GM04504 (cell line): ENCODE measurements at places on chromosomes 7 and 10.
A peak's percentile ranks its signal among the peaks of the same experiment; 100 is the strongest.

DNA sequence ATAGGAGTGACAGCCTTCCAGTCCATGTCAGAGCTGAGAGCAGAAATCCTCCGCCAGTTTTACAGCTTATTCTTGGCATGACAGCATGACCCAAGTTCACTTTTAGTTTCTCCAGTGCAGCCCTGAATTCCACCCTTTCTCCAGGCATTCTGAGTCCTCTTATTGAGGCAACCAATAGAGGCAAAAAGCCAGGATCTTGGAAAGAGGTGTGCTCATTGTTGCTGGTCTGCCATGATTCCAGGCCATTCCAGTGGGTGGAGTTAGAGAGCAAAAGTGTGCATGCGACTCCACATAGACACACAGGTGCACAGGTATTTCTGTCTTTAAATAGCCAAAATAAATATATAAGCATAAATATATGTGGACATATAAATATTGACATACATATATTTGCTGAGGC is 224.7 kb upstream of the ADARB2 start:
- no peak for DNase-seq

GRCh38 chr10:17472481-17473227 is 18.3 kb upstream of the ST8SIA6 start:
- DNase-seq: no peak

DNA sequence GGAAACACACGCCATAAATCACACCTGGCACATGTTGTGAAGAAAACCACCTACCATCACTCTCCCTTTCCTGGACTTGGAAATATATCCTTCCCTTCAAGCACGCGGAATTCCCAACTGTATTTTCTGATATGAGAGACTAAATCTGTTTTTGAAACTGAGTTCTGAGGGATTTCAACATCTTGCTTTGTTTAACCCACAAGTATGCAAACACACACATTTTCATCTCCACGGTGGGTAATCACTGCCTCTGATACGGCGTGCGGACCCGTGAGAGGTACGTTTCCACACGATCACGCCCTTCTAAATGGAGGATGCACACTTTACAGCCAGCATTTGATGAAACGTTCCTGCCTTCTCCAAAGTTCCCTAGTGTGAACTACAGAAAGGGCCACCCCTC is 83.4 kb downstream of the ZRANB1 start:
- no peak for DNase-seq

GRCh38 chr10:50538555-50539398 is 85.0 kb downstream of the SGMS1 start:
- DNase-seq: no peak

GRCh38 chr10:119297207-119297968 is 90.0 kb downstream of the GRK5 start:
- DNase-seq: no peak

GRCh38 chr7:14432924-14433323 is 443.5 kb upstream of the ETV1 start:
- DNase-seq: no peak

GRCh38 chr10:27564398-27564797 is 60.3 kb downstream of the RAB18 start:
- DNase-seq: no peak

- peak; percentile 94 for DNase-seq
Observed at GRCh38 chr10:62166331-62167131, 102.1 kb downstream of the RTKN2 start.

DNA sequence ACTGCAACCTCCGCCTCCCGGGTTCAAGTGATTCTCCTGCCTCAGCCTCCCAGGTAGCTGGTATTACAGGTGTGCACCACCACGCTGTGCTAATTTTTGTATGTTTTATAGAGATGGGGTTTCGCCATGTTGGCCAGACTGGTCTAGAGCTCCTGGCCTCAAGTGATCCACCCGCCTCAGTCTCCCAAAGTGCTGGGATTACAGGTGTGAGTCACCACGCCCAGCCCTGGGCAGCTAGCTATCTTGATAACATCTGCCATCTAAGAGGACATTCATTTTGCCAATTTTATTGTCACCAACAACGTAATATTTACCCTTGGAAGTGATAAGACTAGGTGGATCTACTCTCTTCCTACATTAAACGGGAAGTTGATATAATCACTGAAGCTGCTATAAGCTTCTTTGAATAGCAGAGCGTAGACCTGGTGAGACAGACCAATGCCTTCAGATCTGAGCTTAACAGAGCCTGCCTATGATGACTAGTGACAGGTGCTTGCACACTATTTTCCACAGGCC is 39.7 kb upstream of the SLC35B4 start:
- DNase-seq: no peak

GRCh38 chr10:132627666-132628531 is 90.3 kb downstream of the INPP5A start:
- no peak for DNase-seq

DNA sequence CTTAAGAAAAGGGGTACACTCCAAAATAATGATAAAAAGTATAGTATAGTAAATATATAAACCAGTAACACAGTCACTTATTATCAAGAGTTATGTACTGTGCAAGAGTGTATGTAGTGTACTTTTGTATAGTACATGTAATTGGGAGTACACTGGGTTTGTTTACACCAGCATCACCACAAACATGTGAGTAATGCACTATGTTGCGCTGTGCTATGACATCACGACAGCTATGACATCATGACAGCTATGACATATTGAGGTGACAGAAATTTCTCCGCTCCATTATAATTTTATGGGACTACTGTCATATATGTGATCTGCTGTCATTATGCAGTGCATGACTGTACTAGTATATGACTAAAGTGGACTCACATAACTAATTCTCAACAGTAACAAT is 84.6 kb downstream of the KMT2C start:
- no peak for DNase-seq

DNA sequence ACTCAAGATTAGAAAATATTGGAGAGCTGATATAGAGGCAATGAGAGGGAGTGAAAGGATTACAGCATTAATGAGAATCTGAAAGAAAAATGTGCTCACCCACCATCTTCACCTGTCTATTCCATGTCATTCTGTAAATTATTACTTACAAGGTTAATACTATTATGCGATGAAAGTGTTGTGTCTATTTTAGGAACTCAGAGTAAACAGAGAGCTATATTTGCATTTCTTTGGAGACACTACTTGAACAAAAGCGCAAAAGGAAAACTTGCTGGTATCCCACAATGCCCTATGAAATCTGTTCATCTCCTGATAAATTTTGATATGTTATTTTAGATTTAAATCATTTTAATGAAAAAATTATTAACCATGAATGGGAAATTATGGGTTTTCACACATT is 196.1 kb downstream of the ZEB1 start:
- DNase-seq: no peak

GRCh38 chr7:105319578-105319977 is 69.1 kb downstream of the SRPK2 start:
- no peak for DNase-seq

DNA sequence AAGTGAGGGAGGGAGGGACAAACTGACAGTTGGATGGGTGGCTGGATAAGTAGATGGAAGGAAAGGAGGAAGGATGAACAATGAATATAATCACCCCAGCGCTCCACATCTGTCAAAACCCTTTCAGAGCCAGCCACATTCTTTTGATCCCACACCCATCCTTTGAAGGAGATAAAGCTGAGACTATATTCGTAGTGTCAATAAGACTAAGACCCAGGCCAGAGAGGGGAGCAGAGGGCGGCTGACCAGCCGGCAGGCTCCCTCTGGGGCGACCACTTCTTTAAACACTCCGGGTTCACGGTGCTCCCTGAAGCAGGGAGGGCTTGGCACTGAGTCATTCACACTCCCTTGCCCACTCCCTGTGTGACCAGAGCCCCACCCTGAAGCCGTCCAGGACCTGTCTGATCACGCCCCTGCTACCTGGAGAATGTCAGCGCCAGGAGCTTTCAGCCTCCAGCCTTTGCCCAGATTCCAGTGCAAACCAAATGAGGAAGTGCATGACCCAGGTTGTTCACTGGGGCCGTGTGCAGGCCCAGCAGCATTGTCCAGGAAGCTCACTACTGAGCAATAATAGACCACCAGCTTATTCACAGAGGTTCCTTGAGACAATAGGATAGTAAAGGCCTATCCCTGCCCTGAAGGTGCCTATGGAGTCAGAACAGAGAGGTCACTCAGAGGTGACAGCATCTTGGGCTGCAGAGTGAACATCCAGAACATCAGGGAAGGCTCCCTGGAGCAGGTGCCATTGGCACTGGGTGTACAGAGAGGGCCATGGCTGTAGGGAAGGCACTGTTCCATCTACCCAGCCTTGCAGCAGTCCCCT is 34.4 kb downstream of the UNC5B start:
- no peak for DNase-seq

- no peak for DNase-seq
Observed at GRCh38 chr10:104680467-104681401, 39.6 kb downstream of the SORCS3 start.

- no peak for DNase-seq
Observed at GRCh38 chr7:28413011-28413410, 693 bp downstream of the CREB5 start.

DNA sequence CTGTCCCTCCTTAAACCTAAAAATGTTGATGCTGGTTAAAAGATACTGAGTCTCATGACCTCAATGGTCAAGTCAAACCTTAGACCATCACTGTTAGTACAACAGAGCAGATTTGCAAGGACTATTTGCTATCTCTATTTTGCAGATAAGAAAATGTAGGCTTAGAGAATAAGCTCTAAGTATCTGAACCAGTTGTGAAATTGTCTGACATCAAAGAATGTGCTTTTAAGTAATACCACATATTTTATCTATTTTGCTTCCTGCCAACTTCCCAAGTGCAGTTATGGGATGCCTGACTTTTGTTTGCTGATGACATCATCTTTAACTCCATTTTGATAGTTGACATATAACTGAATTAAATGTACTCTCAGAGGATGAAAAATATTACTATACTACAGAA is 83.6 kb upstream of the TMEM106B start:
- DNase-seq: no peak

DNA sequence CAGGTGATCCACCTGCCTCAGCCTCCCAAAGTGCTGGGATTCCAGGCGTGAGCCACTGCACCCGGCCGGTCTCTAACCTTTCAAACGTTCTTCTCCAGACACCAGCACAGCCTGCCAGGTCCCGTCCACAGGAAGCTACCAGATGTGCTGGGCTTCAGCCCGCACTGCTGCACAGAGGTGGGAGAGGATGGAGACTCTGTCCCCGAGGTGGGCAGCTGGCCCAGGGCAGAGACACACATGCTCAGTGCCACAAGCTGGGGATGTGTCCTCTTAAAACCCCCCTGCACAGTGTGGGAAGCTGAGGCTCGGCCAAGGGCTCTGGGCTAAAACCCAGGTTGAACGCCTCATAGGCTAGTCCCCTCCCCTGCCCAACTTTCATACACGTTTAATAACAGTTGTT is 9.4 kb downstream of the NUDT1 start:
- no peak for DNase-seq

GRCh38 chr7:2048006-2048405 is 184.7 kb downstream of the MAD1L1 start:
- no peak for DNase-seq

- no peak for DNase-seq
Observed at GRCh38 chr7:149060156-149060555, 30.4 kb downstream of the ZNF786 start.

- no peak for DNase-seq
Observed at GRCh38 chr7:77553123-77553522, 16.0 kb downstream of the PTPN12 start.

DNA sequence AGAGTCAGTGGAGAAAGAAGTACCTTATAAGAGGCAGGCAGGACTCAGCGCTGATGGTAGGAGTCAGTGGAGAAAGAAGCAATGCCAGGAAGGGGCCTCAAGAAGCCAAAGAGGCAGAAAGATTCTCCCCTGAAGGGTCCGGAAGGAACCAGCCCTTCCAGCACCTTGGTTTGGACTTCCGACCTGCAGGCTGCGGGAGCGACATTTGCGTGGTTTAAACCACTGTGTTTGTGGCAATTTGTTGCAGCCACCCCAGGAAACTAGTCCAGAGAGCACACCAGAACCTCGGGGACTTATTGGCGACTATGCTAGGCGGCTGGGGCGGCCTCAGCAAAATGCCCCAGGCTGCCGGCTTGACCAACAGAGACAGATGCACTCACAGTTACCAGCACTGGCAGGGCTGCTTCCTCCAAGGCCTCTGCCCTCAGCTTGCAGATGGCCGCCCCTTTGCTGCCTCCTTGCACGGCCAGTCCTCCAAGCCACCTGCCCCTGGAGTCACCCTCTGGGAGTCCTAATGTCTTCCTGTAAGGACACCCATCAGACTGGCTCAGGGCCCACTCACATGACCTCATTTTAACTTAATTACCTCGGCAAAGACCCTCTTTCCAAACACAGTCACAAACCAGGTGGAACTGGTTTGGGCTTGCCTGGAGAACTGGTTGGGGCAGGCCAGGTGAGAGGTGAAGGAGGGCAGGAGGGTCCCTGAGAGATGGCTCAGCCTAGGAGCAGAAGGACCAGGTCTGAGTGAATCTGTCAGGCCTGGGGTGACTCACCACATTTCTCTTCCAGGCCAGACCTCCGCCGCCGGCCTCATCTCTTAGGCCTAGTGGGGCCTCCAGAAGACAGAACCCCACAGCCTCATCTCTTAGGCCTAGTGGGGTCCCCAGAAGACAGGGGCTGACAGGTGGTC is 26.1 kb downstream of the CALML3 start:
- no peak for DNase-seq
